Globus pallidus (tissue), 1 donor: ENCODE measurements at places on chromosomes 5 and 9.

DNA sequence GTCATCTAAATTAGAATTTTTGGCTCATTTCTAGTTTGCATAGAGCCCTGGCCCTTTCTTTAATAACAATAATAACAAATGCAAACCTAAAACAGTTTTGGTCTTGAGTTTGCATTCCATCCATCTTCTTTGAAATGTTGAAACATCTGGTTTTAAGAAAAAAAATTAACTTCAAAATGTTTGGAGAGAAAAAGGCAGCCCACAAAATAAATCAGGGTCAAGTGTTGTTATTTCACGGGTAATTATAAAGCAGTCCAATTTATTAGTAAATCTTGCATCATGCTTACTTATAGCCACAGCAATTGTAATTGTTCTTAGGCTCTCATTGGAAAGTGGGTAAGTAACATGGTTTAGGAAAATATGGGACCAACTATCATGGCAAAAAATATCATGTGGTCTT, 247.0 kb upstream of the MEF2C start:
- DNase-seq = no peak

GRCh38 chr9:129703667-129704355, 38.4 kb downstream of the PRRX2 start:
- DNase-seq = no peak

- no peak for DNase-seq
Measured at GRCh38 chr9:130962418-130963316, 23.6 kb upstream of the FIBCD1 start.

DNA sequence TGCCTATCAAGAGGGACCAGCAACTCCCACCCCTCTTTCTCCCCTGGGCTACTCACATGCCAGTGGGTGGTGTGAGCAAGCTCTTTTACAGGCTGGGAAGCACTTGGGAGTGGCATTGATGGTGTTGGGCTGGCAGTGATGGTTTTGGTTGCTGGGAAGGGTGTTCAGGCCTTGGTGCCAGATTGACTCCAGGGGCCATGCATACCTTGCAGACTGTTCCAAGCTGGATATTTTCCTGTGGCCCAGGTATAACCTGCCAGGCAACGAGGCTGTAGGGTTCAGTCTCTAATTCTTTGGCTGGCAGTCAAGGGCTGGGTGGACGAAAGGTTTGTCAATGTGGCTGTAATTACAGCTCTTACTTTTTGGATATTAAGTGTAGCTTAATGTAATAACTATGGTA, 177.3 kb downstream of the MACROH2A1 start:
- DNase-seq = no peak

DNA sequence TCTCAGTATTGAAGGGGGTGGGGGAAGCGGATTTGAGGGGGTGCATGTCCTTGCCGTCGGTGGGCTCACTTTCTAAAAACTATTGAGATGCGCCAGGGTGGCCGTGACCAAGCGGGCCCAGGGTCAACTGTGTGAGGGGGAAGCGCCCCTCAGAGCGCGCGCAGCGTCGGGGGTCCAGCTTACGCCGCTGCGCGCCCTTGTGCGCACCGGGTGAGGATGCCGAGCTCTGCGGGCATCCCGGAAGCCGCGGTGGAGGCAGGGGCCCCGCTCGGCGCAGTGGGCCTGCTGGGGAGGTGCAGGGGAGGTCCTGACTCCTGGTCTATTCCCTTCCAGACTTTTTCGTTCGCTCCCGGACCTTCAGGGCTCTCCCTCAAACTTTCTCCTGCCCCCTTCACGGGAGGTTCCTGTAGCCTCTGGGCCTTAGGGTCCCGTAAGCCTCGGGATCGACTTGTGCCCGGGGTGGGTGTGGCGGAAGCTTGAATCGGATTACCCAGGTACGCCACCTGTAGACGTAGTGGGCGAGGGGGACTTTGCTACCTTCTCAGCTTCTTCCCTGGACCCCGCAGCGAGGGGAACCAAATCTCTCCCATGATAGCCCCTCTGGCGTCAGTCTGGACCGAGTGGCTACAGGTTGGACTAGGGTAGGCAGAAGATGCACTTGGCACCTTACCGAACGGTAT, 2.5 kb upstream of the PRDM6 start:
- DNase-seq = no peak

DNA sequence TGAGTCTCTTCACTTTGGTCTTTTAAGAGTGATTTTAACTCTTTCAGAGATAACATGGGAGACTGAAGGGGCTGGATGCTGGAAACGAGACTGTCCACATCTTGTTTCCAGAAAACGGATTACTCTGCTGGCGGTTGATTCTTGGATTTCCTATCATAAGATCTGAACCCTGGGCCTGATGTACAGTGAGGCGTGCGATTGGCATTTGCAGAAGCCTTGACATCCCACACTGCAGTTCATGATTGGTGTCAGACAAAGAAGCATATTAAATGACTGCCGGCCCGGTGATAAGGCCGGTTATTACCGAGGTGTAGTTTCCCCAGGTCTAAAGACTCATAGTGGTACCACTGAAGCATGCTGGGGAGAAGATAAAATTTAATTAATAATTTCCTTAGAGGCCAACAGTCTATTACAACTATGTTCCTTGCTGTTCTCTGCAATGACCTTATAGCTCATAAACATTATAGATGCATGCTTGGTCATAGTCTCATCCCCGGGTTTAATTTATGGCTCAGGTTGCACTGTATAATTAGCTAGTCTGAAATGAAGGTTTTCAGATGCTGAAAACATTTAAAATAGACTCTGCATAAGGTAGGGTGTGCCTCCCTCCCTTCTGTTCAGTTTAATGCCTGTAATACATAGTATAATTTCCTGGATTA, 99.2 kb downstream of the PPP2R2B start:
- DNase-seq = peak; percentile 15

GRCh38 chr5:83577036-83577636, 105.6 kb downstream of the VCAN start:
- DNase-seq = no peak

- peak; percentile 20 for DNase-seq
Measured at GRCh38 chr5:472076-472655, 29.2 kb downstream of the EXOC3 start.

DNA sequence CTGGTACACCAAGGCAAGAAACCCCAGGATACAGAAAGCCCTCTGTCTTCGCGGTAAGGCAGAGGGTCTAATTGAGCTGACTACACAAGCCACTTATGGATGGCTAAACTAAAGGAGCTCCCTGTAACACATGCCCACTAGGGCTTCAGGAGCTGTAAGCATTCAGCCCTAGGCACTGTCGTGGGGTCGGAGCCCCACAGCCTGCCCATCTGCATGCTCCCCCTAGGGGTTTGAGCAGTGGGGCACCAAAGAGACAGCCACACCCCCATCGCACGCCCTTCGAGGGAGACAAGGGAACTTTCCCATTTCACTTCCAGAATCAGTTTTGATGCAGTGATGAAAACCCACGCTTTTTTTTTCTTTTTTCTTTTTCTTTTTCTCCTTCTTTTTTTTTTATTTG, 11.0 kb upstream of the MTMR12 start:
- DNase-seq = no peak

DNA sequence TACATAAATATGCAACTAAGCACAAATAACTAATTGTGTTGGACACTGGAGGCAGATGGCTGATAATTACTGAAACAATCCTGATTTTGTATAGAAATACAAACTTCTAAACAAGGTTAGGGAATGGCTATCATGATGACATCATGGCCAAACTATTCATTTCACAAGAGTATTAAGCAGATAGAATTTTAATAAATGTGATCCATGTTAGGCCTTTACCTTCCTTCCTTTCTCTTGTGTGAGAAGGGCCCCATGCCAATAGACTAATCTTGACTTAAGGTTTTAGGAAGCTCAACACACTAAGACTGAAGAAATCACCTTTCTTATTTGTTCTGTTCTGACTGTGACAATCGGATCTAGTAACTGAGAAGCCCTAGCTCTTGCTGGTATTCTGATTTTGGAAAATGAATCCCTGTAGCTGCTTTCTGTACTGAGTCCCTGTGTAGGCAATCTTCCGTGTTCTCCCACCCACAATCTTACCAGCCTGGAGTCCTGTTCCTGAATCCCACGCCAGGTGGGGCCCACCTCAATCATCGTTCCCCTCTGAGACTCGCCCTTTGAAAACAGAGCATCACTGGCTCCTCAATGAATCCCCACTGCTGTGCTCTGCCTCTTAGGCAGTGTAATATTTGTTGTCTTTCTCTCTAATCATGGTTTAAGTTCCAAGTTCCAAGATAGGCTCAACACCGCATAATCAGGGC, 168.7 kb upstream of the GNA14 start:
- DNase-seq = no peak

- DNase-seq = no peak
Measured at GRCh38 chr9:15211815-15212495, 95.1 kb downstream of the TTC39B start.

- no peak for DNase-seq
Measured at GRCh38 chr5:176817841-176818377, 7.5 kb downstream of the UNC5A start.

GRCh38 chr5:87300744-87301143, 33.1 kb downstream of the RASA1 start:
- no peak for DNase-seq

- DNase-seq = no peak
Measured at GRCh38 chr5:2213121-2213730, 330.5 kb upstream of the IRX4 start.

DNA sequence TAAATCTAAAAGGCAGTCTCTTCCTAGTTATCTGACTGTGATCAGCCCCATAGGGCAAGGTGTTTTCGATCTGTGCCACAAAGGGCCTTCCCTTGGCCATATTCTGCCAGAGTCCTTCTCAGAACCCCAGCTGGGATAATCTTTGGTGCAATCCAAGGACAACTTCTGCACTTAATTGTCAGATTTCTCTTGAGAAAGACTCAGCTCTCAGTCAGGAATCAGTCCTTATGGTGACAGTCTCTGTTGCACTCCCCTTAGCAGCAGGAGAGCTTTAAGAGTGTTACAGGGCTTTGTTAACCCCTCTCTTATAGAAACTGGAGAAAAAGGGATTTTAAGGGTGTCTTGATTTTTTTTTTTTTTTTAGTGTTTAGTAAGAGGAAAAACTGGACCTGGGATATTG, 15.4 kb upstream of the RFX3 start:
- no peak for DNase-seq

- no peak for DNase-seq
Measured at GRCh38 chr5:179160584-179160983, 100.4 kb downstream of the ZNF354C start.

- DNase-seq = no peak
Measured at GRCh38 chr5:53166183-53166495, 56.6 kb upstream of the MOCS2 start.

DNA sequence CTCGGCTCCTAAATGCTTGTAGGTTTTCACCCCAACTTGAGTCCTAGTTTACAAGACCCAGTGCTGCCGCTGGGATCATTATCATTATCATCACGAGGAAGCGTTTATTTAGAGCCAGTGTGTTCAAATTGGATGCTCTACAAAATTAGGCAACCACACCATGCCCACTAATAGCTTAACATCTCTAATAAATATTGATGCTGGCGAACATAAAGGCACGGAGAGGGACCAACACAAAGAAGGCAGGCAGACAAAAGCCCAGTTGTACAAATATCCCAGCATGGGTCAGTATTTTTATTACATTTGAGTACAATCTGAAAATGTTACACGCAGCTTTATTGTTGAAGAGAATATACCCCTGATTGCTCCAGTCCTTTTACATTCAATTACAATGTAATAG, 4.7 kb downstream of the CFAP77 start:
- no peak for DNase-seq

GRCh38 chr9:15308511-15308910, 1.5 kb upstream of the TTC39B start:
- DNase-seq = no peak

DNA sequence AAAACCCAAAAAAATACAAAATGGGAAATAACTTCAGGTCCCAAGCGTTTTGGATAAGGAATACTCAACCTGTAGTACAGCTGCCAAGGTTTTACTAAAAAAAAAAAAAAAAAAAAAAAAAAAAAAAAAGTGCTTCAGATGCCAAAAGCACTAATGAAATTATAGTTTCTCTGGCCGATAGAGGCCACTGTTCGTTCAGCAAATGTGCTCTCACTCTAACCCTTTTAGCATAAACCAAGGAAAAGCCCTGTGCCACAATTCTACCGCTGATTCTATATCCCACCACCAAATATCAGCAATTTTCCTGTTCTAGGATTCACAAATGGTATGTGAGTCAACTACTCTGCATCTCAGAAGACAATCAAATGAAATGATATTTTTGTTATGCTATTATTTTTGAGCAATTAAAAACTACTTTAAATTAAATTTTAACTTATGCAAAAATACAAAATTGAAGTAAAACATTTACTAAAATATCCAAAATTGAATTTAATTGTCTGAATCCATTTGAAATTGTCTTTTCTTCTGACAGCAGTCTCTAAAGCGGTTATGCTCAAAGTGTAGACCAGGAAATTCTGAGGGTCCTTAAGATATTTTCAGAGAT, 79.8 kb downstream of the RICTOR start:
- DNase-seq = peak; percentile 62

DNA sequence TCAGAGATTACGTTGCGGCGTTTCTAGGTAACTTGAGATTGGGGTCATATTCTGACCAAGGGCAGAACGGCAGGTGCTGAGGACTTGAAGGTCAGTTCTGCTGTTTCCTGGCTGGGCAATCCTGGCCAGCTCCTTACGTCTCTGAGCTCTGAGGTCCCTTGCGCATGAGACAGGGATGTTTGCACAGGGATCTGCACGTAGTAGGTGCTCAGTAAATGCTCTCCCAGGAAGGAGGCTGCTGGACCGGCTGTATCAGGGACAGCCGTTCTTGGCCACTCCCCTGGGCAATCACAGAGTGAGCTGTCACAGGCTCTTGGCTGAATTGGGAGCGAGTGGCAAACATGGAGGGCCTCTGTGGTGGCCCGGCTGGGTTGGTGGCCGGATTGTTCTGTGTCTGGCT, 8.3 kb downstream of the NCS1 start:
- DNase-seq = no peak

GRCh38 chr9:12618956-12619355, 74.2 kb upstream of the TYRP1 start:
- no peak for DNase-seq

GRCh38 chr5:78162253-78162862, 132.1 kb downstream of the AP3B1 start:
- peak; percentile 42 for DNase-seq

DNA sequence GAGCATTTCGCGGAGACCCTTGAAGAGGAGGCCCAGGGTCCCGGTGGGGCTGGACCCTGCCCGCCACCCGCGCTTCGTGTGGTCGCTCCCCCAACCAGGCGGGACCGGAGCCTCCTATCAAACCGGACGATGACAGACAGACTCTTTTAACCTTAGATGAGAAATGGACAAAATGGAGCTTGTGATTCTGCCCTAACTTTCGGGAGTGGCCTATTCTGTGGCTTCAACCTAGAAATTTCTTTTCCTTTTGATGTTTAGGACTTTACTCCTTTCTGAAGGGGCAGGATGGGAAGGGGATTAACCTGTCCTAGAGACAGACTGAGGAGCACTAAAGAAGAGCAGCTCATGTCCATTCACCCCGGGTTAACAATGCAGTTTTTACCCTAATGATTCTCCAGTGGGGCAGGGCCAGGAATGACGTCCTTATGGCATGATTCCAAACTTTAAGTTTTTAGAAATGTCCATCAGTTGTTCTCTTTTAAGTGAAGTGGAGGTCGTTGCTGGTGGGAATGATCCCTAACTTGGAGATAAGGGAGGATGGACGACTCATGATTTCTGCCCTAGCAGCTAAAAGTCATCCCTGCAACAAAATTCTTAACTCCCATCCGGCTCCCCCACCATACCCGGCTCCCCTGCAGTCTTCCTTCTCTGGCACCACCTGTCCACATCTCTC, 1.0 kb downstream of the NIPSNAP3A start:
- peak; percentile 23 for DNase-seq
